ENCODE measurements at places on chromosomes 6 and 20. TPM values are rescaled to one million over a fixed set of nuclear protein-coding genes. Genes with fewer than 3 reads are reported as not detected.

C20orf202 gene
- total RNA-seq: not detected

POFUT1 gene
- total RNA-seq: 34.0 TPM

NKAIN4 gene
- total RNA-seq: not detected

PRDM13 gene
- total RNA-seq: not detected

TXLNB gene
- total RNA-seq: 0.38 TPM

NKX2-4 gene
- total RNA-seq: not detected

OTOR gene
- not detected for total RNA-seq

PHACTR1 gene
- total RNA-seq: 2.2 TPM

PDYN gene
- total RNA-seq: not detected

HCRTR2 gene
- total RNA-seq: not detected

TCP11 gene
- total RNA-seq: not detected

SLC24A3 gene
- total RNA-seq: not detected

TGM3 gene
- total RNA-seq: not detected

ID4 gene
- total RNA-seq: not detected

NHSL1 gene
- total RNA-seq: 0.35 TPM

MMUT gene
- total RNA-seq: 15.1 TPM

FOXQ1 gene
- not detected for total RNA-seq

CFB gene
- total RNA-seq: not detected
